Right cardiac atrium (tissue), 5 donors: ENCODE measurements at places on chromosomes 4 and X. TPM values are rescaled to one million over a fixed set of nuclear protein-coding genes. Genes with fewer than 3 reads are reported as not detected.

The SLC6A14 gene
- not detected for total RNA-seq

The C4orf50 gene
- not detected for total RNA-seq

DNA sequence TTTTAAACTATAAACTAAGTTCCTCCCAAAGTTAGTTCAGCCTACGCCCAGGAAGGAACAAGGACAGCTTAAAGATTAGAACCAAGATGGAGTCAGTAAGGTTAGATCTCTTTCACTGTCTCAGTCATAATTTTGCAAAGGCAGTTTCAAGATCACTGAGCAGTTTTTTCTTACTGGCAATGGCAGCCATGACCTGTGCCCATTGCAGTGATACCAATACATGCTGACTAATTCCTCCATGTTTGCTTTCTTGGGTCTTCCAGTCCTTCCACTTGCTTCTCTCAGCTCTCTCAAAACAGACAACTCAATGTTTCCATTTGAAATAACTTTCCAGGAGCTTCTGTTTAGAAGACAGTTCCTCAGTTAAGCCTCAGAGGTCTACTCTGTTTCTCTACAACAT lies 79.5 kb downstream of the PCDH18 start:
- no peak for DNase-seq

DNA sequence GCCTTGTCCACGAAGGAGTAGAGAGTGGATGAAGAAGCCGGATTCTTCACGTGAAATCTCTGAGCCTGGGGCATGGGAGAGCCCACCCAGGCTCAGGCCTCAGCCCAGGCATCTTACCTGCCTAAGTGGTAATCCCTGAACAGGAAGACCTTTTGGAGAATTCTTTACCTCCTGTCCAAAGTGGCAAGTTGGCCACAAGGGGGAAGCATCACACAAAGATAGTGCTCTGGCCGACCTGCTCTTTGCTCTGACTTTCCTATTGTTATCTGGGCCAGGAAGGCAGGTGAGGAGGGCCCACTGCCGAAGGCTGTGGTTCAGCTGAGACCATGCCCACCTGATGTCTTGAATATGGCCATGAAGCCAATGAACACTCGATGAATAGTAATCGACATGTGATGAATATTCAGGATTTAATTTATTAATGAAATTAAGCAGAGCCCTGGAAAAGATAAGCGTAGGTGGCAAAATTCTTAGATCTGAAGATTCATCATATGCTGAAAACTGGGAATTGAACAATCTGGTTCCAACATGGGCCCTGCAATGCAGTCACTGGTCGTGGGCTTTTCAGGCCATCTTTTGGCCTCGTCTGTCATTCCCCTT lies 93.8 kb downstream of the PDGFRA start:
- peak; percentile 47 for DNase-seq

The C4orf46 gene
- total RNA-seq: 4.2 TPM

- no peak for DNase-seq
Observed at GRCh38 chr4:110364911-110365520, 110.9 kb upstream of the ENPEP start.

The ADH1B gene
- total RNA-seq: 343 TPM

The SLIT2 gene
- total RNA-seq: 10.2 TPM

- DNase-seq: no peak
Observed at GRCh38 chrX:39903343-39903742, 194.4 kb downstream of the BCOR start.

- DNase-seq: no peak
Observed at GRCh38 chr4:25401066-25401465, 24.0 kb downstream of the ANAPC4 start.

- no peak for DNase-seq
Observed at GRCh38 chr4:86895692-86896488, 3.7 kb upstream of the C4orf36 start.

The BMPR1B gene
- 0.63 TPM for total RNA-seq

DNA sequence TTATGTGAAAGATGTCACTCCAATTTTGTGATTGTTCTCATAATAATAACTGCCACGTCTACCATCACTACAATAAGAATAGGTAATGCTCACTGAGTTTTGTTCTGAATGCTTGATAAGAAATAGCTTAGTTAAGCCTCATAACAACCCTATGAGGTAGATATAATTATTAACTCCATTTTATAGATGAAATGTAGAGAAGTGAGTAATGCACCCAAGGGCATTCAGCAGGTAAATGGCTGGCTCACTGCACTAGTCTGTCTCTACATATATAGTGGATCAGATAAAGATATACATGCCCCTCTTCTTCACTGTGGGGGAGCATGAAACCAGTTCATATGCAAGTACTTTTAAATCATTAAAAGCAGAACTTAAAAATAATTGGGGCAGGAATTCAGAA lies 65.8 kb upstream of the SLC4A4 start:
- DNase-seq: no peak

DNA sequence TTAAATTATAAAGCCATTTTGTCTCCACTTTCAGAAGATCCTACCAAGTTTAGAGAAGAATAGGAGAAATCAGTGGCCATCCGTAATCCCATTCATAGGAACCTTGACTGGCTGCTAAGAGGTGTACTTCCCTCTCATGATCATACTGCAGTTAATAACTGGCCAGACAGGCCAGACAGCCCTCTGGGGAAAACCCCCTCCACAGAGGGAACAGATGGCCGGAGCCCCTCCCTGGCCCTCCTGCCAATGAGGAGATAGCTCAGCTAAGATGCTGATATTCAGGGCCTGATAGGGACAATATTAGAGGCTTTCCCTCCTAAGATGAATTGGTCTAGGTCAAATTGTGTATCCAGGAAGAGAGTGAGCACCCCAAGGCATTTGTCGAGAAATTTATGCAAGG lies 200.0 kb upstream of the MAOA start:
- no peak for DNase-seq

DNA sequence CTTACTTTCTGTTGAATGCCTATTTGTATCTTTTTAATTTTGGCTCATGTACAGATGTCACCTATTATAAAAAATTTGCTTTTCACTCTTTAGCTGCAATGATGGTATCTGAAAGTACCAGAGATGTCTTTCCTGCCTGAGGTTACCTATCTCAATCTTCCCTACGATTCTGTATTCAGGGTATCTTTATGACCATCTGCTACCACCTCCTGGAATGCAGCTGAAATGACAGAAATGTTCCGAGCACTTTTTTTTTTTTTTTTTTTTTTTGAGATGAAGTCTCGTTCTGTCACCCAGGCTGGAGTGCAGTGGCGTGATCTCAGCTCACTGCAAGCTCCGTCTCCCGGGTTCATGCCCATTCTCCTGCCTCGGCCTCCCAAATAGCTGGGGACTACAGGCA lies 136.4 kb downstream of the REPS2 start:
- no peak for DNase-seq
